T-helper 1 cell (primary cell): ENCODE measurements at places on chromosomes 16 and 17.

DNA sequence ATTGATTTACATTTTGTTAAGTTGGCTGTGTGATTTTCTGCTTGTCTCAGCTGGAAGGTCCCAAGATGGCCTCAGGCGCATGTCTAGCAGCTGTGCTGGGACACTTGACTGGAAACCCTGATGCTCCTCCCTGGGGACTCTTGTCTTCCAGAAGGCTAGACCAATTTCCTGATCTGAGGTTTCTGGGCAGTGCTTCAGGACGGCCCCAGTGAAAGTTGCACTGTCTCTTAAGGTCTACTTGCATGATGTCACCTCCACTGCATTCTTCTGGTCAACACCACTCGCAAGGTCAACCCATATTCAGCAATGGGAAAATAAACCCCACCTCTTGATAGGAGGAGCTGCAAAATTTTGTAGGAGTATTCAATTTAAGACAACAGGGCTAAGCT is 116.0 kb downstream of the SALL1 start:
- no peak for DNase-seq

DNA sequence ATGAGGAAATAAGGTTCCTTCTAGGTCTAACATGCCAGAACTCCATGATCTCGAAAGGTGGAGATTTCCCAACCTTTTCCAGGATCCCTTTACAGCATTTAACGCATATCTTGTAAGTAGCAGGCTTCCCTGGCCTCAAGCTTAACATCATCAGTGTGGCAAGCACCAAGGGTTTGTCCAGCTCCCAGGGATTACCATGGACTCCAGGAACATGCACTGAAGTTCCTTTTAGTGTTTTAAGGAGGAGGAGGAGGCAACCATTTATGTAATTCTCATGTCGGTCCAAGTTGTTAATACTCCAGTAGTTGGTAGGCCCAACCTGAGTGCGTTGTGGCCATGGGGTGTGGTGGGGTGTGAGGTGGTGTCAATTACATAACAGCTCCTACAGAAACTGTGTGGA is 11.8 kb upstream of the SKAP1 start:
- no peak for DNase-seq

DNA sequence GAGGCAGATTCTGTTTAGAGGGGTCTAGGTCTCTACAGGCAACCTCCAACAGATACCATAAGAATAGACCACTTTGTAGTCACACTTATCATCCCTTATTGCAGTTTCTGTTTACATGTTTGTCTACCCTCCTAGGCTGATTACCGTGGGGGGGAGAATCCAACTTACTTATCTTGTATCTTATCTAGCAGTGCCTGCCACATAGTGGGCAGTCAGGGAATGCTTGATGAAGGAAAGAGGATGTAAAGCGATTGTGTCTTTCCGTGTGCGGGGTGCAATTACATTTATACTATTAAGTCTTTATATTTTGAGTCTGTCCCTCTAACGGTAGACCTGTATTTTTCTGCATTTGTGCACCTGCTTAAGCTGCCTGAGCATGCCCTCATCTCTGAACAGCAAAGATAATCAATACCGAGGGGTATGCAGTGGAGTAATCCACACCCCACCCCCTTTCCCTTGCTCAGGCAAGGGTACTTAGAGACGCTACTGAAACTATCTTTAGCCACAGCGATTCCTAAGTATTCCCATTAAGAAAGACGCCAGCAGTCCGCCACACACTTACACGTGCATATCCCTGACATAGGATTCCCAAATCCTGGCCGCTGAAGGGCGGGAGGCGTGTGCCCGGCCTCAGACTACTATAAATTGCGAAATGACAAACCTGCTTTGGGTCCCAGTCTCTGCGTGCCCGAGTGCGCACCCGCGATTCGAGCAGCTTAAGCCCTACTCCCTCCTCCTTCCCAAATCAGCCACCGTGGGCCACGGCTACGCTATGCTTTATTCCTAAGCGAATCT is 635 bp upstream of the AATF start:
- no peak for DNase-seq

GRCh38 chr16:61730997-61731396 is 305.2 kb downstream of the CDH8 start:
- DNase-seq: no peak

- peak; percentile 47 for DNase-seq
Observed at GRCh38 chr17:1484676-1485422, 7.6 kb downstream of the MYO1C start.

DNA sequence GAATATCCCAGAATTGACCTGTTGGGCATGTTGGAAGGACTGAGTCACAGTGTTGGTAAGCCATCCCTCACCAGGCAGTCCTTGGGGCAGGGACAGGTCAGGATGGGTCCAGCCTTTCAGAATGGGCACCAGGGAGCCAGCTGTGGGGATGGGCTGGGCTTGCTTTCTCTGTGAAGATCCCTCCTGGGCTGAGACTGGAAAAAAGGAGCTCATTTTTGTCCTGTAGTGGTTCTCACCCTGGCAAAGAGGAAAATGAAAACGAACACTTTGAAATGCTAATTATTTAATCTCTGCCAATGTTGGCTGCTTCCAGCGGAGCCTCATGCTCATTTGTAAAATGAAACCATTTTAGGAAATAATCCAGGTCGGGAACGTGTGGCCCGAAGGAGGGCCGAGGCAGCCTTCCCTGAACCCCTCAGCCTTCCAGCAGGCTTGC is 237.5 kb upstream of the SALL1 start:
- DNase-seq: no peak
